ENCODE measurements at places on chromosomes 4 and X.

GRCh38 chrX:140040386-140040785, 75.1 kb upstream of the CXorf66 start:
- no peak for DNase-seq

DNA sequence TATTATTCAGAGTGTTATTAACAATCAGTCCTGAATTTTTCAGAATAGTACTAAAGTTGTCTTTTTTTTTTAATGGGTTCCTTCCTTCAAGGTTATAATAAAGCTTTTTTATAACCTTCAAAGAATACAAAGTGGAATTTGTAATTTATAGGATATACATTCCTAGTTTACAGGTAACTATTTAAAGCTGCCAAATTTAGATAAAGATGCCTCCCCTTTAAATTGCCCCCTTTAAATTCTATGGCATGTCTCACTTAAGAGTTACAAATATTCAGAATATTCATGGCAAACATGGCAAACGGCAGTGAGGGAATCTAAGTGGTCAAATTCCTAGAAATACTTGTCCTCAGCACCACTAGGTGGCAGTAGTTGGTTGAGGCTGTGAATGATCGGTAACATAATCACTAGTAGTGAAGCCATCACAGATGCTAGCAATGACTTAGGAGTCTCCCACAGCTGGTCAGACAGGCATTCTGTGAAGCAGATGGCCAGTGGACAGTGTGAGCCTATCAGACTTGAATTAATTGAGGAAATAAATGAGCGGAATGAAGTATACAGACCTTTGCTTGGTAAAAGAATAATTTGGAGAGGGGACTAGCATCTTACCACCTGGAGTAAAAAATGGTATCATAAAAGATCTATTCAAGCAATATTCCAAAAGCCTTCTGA, 86.4 kb downstream of the CBR4 start:
- peak; percentile 86 for DNase-seq

DNA sequence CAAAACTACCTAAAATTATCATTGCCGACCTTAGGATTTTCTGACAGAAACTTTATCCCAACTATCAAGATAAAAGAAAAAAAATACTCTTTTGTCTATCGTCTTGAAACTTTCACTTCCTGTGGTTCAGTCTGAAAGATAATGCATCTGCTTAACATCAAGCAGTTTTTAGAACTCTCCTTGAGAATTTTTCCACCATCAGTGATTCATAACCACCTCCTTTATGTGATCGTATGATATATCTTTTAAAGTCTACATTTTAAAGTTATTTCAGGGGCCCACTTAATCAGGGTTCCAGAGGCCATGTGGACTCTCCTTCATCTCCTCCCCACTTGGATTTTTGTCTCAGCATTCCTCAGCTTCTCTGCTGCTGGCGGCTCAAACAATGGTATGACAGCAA, 272.8 kb upstream of the TENM3 start:
- DNase-seq = no peak

DNA sequence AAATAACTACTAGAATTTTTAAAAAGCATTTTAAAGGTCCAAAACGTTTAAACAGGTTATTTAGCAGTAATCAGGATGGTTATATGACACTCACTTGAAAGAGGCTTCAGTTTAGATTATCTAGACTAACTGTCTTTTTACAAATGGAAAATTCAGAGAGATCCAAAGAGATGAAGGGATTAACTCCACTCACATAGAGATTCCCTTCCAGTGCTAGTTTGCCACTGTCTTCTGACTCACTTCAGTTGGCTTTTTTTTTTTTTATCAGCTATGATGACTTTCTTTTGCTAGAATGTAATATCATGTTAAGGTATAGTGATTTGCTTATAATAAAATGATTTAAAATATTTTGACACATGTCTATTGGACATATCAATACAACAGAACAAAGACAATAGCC, 43.8 kb downstream of the GALNT7 start:
- no peak for DNase-seq

- DNase-seq = peak; percentile 27
Measured at GRCh38 chr4:7752649-7753048, 187.0 kb downstream of the AFAP1 start.

- peak; percentile 32 for DNase-seq
Measured at GRCh38 chr4:81607950-81608349, 136.2 kb upstream of the RASGEF1B start.

- peak; percentile 63 for DNase-seq
Measured at GRCh38 chrX:67781132-67781531, 237.3 kb downstream of the AR start.

DNA sequence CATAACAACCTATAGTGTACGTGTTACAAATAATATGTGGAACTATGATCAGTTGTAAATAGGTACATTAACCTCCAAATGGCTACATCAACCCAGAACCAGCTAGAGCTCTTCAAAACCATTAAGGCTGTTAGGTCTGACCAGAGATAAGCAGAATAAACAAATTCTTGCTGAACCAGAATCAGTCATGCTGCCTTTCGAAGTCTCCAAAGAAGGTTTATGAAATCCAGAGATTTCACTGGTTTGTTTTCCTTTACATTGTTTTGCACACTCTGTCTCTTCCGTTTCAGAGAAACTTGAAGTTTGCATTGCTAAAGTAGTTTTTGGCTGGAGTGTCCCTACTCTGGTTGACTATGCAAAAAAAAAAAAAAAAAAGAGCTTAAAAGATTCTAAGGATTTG, 177.3 kb upstream of the SLIT2 start:
- no peak for DNase-seq

GRCh38 chrX:132217203-132218073, 1.8 kb downstream of the RAP2C start:
- DNase-seq = peak; percentile 79

- DNase-seq = no peak
Measured at GRCh38 chrX:78957768-78958130, 12.6 kb downstream of the P2RY10 start.

- DNase-seq = no peak
Measured at GRCh38 chr4:1199556-1200331, 27.4 kb upstream of the SPON2 start.

DNA sequence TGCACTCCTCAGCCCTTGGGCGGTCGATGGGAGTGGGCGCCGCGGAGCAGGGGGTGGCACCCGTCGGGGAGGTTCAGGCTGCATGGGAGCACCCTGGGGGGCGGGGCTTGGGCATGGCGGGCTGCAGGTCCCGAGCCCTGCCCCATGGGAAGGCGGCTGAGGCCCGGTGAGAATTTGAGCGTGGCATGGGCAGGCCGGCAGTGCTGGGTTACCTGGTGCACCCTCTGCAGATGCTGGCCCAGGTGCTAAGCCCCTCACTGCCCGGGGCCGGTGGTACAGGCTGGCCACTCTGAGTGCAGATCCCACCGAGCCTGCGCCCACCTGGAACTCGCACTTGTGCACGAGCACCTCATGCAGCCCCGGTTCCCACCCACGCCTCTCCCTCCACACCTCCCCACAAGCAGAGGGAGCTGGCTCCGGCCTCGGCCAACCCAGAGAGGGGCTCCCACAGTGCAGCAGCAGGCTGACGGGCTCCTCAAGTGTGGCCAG, 556.3 kb downstream of the GALNTL6 start:
- DNase-seq = no peak

DNA sequence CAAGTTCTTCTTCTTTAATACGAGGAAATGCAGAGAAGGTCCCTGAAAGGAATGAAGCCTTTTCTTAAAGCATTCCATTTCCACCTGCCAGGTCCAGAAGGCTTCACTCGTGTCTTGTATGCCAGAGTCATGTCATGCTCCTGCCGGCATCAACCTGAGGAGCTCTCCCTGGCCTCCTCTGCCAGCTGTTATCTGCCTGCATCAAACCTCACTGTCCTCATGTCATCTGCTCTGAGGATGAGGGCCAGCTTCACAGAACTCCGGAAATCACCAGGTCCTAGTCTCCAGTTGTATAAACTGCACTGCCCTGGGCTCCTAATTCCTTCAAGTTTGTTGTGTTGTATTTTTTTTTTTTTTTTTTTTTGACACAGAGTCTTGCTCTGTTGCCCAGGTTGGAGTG, 20.0 kb upstream of the S100G start:
- no peak for DNase-seq

- DNase-seq = peak; percentile 77
Measured at GRCh38 chrX:72714478-72714916, 391 bp upstream of the PHKA1 start.

DNA sequence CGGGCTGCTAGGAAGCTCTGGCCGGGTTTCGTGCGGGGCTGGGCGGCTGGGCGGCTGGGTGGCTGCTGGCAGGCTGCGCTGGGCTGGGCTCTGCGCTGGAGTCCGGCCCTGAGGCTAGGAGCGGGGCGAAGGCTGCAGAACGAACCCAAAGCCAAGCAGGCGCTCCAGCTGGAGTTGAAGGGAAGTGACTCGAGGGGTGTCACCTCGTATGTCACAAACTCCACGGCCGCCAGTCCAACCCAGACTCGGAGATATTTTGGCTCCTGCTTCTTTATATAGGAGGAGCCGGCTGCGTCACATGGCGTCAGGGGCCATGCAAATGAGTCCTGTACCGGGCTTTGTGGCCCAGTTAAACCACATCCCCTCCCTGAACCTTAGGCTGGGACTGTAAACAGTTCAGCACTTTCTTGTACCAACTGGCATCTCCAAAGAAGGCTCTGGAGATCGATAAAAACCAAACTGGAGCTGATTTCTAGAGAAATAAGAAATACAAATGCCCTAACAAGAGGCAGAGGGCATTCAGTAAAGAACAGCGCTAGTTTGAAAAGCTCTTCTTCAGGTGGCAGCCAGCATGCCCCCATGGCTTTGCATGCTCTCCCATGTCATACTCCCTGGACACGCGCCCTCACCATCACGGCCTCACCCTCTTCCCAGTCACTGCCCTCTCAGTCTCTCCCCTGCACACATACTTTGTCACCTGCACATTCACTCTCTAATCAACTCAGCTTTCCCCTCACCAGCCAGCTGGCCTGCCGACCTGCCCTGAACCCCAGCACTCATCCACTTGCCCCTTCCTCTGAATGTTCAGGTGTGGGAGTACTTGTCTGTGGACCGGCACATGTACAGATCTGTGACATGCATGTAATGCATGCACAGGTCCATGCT, 58.5 kb downstream of the TSC22D3 start:
- peak; percentile 89 for DNase-seq

DNA sequence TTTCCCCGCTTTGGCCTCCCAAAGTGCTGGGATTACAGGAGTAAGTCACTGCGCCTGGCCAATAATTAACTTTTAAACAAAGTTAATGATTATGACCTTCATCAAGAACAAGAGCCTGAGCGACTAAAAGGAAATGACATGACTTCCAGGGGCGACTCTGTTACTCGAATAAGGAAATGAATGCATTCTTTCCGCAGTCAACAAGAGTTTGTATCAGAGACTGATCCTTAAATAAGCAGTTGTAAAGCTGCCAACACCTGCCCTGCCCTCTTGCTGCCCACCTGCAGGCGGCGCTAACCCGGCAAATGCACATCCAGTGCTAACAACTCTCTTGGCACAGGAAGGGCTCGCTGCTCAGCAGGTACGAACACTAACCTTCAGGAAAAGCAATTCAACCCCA, 27.3 kb downstream of the WDR1 start:
- no peak for DNase-seq

DNA sequence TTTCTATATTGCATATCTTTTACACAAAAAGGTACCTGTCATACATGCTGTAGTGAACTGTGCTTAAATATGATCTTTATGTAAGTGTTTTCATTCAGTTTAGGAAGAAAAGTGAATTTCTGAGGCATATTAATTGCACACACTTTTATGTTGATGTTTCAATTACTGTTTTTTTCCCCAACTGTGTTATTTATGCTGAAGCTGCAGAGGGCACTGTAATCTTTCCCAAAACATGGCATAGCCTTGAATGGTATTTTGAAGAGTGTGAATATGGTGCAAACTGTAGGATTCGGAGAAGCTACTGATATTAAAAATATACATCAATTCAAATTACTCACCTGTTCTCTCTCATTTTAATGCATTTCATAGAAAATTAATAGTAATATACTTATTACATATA, 6.0 kb upstream of the CENPE start:
- DNase-seq = peak; percentile 30

- no peak for DNase-seq
Measured at GRCh38 chrX:155188786-155189185, 27.5 kb upstream of the VBP1 start.

DNA sequence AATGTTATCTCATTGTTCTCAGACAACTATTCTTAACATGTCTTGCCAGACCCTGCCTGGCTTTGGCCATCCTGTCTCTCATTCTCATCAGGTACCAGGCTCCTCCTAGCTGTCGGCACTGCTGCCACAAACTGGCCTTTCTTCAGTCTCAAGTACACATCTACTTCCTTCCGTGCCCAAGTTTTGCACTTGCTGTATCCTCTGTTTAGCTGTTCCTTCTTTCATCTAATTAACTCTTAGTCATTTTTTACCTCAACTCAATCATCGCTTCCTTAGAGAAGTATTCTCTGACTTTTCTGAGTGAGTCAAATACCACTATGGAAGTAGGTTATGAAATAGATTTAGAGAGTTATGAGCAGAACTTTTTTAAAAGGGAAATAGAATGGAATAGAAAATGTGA, 19.7 kb downstream of the CXCL3 start:
- DNase-seq = no peak

DNA sequence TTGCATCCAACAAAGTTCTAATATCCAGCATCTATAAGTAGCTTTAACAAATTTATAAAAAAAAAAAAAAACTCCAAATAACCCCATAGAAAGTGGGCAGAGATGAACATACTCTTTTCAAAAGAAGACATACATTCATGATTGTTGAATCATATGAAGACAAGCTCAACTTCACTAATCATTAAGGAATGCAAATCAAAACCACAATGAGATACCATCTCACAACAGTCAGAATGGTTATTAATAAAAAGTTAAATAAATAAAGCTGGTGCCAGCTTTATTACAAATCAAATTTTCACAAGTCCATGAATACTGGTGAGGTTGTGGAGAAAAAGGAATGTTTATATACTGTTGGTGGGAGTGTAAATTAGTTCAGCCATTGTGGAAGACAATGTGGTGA, 592.0 kb downstream of the IQCM start:
- DNase-seq = peak; percentile 25

DNA sequence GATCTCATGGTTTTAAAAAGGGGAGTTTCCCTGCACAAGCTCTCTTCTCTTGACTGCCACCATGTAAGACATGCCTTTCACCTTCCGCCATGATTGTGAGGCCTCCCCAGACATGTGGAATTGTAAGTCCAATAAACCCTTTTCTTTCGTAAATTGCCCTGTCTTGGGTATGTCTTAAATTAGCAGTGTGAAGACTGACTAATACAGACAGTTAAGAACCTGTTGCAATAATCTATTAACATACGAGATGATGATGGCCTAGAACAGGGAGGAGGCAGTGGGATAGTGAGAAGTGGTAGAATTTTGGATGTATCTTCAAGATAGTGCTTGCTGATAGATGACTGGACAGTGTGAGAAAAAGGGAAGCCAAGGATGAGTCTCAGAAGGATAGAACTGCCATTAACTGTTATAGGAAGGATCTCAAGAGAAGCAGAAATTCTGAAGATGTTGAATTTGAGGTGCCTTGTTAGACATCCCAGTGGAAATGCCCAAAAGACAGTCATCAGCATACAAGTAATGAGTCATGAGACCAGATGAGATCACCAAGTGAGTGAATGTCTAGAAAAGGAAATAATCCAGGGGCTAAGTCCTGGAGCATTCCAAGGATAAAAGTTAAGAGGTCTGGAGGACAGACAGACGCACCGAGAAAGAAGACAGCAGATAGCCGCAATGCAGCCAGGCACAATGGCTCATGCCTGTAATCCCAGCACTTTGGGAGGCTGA, 38.8 kb upstream of the UGDH start:
- DNase-seq = peak; percentile 94

- no peak for DNase-seq
Measured at GRCh38 chr4:82508806-82509428, 52.9 kb downstream of the TMEM150C start.

GRCh38 chr4:8329859-8330761, 60.6 kb downstream of the HTRA3 start:
- DNase-seq = no peak

GRCh38 chr4:168654104-168654847, 157.4 kb downstream of the PALLD start:
- DNase-seq = no peak

All from fibroblast of mammary gland (primary cell).